NCI-H526 treated with DMSO at 0.1 percent for 48 hours (cell line): ENCODE measurements at places on chromosomes 12 and 14.

DNA sequence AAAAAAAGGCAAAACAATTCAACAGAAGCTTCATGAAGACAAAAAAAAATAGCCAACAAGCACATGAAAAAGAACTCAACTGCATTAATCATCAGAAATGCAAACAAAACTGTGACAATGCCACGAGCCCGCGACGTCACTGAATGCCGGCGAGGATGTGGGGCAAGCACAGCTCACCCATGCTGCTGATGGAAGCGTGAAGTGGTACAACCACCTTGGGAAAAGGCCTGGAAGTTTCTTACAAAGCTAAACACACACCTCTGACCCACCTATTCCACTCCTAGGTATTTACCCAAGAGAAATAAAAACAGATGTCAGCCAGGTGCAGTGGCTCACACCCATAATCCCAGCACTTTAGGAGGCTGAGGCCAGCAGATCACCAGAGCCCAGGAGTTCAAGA, 10.5 kb downstream of the BTBD6 start:
- DNase-seq: no peak

DNA sequence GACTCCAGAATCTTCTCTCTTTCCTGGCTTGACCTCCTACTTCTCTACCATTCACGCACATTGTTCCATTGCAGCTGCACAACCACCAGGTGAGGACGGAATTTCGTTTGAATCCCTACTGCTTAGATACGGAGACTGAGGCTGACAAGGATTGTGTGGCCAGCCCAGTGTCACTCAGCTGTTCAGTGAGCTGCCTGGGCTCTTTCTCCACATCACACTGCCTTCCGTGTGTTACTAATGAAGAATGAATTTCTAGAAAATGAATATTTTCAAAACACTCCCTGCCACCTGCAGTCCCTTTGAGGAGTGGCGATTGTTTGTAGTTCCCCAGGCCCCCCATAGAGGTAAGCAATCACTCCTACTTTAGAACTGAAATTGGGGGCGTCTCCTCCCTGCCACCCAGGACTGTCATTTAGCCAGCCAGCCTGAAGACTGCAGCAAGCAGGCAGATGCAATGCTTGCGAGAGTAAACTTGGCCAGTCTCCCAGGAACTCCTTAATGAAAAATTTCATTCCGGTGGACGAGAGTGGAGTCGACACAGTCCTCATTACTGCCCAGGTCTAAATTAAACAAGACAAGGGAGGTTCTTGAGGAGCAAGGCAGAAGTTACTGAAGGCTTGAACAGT, 239.7 kb downstream of the SLC41A2 start:
- DNase-seq: no peak

DNA sequence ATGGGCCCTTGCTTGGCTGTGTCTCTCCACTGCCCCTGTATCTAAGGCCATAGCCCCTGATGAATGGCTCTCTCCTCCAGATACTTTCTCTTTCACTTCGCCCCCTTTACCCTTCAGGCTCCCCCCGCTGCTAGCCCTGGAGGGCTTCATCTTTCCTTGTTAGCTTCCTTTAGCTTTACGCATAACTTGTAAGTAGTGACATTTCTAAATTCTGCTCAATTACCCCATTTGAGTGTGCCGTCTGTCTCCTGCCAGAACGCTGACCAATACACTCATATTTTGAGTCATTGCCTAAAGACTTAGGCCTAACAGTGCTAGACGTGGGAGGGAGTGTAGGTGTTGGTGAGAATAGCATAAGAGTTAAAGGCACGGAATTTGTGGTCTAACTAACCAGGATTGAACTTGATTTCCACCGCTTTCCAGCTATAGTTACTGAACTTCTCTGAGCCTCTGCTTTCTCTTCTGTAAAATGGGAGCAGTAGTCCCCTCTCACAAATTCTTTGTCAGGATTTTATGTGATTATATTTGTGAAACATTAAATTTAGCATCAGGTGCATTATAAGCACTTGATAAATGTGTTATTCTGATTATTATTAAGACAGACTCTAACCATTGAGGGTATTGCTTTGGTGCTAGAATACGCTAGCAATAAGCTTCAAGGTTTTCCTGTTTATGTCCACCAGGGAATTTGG, 129.3 kb downstream of the ZFP36L1 start:
- no peak for DNase-seq

GRCh38 chr14:23355871-23356435, 3.3 kb upstream of the SLC22A17 start:
- DNase-seq: no peak
